Spinal cord (tissue), 10 donors: ENCODE measurements at places on chromosomes 4 and X.

DNA sequence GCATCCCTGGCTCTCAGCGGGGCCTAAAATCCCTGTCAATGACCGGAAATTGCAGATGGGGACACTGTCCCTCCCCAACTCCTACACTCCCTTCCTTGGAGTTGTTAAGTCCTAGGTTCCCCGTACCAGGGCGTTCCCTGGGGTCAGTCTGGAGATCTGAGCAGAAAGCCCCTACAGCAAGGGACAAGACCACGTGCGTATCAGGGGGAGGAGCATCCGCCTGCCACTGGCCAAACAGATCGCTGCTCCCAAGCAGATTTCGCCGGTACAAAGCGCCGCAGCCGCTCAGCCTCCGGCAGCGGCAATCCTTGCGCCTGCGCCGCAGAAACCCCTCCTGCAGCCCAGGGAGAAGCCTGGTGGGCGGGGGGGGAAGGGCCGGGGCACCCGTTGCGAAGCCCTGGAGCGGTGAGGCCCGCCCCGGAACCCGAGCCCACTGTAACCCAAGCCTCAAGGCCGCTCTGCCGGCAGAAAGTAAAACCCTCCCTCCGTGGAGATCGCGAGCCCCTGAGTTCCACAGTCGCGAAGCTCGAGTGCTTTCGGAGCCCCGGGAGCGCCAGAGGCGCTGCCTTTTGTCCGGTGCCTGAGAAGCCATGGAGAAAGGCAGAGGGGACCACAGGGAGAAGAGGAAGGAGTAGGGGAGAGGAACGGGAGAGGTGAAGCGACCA is 2.7 kb downstream of the CRMP1 start:
- peak; percentile 98 for DNase-seq

GRCh38 chrX:77788050-77788449 is 2.0 kb upstream of the ATRX start:
- no peak for DNase-seq

GRCh38 chr4:39685990-39686389 is 11.9 kb upstream of the UBE2K start:
- no peak for DNase-seq

- DNase-seq: no peak
These were observed 106.8 kb upstream of the MAGEA10 start for GRCh38 chrX:152245213-152245612.

GRCh38 chr4:161629694-161630441 is 533.9 kb downstream of the FSTL5 start:
- no peak for DNase-seq

DNA sequence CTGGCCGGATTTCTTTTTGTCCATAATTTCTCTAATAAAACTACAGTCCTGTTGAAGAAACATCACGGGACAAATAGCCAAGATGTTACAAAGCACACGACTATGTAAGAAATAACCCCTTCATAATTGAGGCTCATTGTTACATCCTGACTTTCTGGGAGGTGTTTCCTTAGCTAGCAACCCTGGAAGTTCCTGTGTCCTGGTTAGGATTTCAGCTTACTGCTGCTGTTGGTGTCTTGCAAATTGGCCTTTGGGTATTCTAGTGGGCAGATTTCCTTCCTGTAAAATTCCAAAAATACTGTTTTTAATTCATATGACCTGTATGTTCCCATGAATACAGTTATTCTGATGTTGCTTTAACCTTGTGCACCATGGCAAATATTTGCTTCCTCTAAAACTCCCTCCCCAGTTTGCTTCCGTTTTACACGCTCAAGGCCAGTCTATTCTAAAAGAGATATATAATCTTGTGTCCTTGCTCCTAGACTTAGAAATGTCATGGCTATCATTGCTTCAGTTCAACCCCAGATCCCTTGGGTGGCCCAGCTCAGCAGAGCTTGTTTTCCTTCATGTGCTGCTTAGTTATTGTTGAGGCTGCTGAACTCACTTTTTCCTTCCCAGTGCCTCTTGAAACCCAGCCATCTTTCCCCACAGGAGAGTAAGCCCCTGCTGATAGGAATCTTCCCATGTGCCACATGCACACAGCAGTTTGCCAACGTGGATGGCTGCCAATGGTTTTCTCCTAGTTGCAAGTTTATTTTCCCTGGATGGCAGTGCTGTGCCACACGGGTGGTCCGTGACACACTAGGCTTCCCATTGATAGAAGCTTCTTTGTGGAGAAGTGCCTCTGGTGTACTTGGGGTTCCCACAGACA is 75.8 kb downstream of the TSPAN7 start:
- peak; percentile 24 for DNase-seq

DNA sequence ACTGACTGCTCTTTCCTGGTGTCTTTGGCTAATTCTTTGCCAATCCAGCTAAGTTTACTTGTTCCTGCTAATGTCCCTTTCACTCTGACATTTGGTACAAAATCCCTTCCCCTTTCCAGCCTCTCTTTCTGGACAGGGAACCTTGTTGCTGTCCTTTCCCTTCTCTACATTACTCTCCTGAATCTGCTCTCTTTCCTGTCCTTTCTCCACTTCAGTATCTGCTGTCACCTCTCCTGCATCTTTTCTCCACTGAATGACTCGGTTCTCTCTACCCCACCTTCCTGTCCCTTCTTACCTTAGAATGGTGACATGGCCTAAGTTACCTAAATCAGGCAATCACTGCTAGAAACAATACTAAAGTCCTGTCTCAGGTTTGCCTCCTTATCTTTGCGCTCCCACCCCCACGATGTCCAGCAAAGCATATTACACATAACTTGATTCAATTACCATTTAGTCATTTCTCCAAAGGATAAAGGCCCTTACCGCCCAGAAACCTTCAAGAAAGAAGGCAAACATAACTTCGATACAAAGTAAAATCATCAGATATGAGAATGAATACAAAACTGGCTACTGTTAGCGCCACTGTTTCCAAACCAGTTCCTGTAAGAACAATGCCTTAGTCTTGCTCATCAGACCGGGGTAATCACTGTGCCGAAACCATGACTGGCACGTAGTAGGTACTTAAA is 890 bp downstream of the BOD1L1 start:
- DNase-seq: no peak

DNA sequence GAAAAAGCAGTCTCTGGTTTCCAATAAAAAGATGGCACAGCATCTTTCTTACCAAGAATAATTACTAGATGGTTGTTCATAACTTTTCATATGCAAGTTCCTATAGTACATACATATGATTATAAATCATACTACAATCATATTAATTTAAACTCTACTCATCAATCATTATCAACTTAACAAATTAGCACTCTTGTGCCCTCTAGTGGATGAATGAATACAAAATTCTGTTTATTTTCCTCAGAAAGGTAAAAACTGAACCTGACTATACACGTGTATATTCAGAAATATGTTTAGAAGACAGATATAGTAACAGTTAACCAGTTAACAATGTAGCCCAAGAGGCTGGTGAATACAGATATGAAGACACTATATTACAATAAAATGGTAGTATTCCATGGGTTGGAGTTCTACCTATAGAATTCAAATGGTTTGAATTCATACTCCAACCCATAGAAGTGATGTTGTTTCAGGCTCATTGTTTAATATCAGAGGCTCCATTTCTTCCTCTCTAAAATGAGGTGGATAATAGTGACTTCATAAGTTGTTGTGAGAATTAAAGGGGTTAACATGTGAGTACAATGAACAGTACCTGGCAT is 100.0 kb downstream of the ADAMTS3 start:
- DNase-seq: peak; percentile 39

- no peak for DNase-seq
These were observed 215.3 kb upstream of the AR start for GRCh38 chrX:67328476-67328875.

GRCh38 chr4:126758493-126758892 is 874.3 kb upstream of the INTU start:
- DNase-seq: no peak

DNA sequence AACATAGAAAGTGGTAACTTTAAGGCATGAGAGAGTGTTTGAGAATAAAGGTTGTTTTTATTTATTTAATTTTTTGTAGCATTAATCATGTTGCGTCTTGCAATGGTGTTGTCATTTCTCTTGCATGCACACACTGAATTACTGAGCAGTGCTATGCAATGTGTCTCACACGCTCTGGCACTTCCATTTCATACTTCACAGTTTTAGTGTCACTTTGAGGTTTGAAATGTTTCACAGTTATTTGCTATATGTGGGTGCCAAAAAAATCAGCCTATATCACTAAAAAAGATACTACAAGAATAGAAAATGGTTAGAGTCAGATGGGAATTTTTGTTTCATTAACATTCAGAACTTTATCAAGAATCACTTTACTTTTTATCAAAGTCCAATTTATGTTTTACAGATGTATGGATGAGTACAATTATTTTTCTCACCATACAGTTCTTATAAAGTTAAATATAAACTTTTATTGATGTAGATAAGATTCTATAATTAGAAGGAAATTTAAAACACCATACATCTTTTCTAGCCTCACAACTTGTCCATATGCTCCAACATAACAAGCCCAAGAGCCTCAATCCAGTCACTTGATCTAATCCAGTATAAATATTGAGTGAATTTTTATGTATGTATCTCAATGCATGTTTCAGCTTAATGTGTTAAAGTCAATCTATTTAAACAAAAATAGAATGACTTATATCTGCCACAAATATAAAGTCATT is 114.0 kb downstream of the IQCM start:
- DNase-seq: peak; percentile 42

DNA sequence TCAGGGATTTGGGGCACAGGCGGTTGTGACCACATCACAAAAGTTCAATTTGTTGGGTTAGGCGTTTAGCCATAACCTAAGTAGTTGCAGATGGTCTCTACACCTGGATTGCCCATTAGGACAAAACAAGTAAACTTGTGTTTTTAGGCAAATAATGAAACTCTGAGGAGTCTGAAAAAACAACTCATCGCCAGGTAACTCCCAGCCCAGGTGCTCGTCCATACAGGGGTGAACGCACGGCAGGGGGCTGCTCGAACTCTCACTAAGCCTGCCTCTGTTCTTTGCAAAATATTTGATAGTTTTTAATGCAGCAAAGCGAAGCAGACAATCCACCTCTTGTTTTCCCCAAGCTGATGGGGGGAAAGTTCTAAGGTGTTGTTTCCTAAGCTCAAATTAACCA is 559 bp upstream of the RHOH start:
- no peak for DNase-seq

DNA sequence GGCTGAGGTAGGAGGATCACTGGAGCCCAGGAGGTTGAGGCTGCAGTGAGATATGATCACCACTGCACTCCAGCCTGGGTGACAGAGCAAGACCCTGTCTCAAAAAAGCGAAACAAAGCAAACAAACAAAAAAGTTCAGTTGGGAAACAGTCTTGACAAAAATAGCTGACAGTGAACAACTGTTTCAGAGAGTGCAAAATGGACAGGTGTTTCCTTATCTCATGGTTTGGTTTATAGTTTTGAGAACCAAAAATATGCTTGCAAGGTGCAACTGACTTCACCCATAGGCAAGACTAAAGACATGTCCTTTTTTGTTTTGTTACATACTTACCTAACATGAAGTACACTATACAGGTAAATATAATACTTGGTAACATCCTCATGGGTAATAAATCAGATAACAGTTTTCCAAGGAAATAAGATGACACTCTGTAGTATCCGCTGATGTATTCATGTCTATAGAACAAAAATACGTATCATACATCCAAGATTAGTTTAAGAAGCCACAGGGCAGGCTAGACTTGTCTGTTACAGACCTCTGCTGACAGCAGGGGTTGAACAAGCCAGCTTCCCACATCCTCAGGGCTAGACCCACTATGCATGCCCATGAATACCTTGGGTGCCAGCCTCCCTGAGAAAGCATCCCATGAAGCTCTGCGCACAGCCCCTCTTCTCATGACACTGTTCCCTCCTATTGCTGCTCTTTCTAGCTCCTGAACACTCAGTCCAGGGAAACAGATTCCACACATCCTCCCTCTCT is 59.3 kb downstream of the ABCG2 start:
- DNase-seq: no peak

DNA sequence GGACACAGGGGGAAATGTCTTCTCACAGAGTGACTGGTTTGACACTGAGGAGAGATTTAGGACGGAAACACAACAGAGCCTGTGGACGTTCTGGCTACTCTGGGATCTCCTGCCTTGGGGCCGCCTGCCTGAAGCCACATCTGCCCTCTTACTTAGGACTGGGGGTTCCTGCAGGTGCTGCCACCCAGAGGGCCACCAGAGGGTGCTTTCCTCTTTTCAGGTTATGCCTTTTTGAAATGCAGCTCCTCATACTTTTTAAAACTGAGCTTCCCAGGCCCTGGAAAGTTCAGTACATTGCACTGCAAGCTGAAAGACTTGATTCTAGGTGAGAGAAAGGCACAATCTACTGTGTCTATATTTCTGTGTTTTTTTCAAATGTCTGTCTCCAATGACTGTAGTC is 92.2 kb upstream of the PGRMC2 start:
- no peak for DNase-seq

DNA sequence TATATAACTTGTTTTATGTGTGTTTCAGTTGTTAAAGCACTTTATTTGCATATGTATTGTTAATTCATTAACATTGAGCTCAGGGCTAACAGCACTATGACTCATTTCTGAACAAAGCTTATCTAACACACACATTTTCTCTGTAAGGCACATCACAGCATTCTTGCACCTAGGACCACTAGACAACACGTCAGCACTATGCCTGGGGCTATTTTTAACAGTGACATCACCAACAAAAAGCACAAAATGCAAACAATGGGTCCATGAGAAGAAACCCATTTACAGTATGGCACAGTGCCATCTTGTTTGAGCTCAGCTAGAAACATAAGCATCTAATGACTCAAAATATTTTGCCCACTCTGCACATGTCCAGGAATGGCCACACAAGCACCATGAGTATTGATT is 124.4 kb downstream of the RELL1 start:
- no peak for DNase-seq

DNA sequence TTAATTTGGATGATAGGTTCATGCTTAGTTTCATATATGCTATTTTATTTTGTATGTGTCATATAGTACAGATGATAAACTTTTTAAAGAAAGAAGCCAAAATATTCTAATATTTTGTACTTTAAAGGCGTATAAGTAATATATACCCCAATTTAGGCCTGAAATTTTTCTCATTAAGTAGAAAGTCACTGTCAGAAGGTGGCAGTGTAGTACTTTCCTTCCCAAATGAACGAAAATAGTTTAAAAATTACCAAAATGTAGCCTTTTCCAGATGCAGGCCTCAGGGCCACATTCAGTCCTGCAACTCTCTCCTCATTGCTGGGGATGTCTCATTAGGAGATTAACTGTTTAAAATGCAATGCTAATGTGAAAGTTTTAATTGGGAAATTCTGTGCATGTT is 1263.6 kb downstream of the C4orf33 start:
- DNase-seq: peak; percentile 24

- DNase-seq: no peak
These were observed 91.6 kb downstream of the TSPAN7 start for GRCh38 chrX:38652934-38653442.

- DNase-seq: no peak
These were observed 175.1 kb upstream of the GRID2 start for GRCh38 chr4:92128676-92129075.

DNA sequence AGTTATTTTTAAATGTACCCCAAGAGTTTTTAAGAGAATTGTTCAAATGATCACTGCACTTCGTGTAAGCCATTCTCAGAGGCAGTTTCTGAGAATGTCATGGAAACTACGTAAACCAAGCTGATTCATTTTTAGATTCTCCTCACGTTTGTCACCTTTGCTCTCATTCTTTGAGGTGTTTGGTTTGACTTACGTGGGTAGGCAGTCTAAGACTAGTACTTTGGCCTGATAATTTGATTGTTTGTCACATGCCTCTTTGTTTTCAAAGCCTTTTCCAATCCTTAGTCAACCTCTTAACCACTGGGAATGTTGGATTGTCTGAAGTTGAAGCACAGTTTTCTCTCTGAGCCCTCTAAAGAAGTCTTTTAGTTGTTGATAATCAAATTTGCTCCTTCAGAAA is 10.5 kb downstream of the SEPTIN11 start:
- DNase-seq: no peak

GRCh38 chrX:42096265-42096920 is 173.0 kb upstream of the CASK start:
- no peak for DNase-seq
